Hepatic stellate cell (primary cell): ENCODE measurements at places on chromosomes 11 and 22.

- peak; percentile 49 for DNase-seq
These were observed 87.2 kb downstream of the RELT start for GRCh38 chr11:73463359-73463758.

DNA sequence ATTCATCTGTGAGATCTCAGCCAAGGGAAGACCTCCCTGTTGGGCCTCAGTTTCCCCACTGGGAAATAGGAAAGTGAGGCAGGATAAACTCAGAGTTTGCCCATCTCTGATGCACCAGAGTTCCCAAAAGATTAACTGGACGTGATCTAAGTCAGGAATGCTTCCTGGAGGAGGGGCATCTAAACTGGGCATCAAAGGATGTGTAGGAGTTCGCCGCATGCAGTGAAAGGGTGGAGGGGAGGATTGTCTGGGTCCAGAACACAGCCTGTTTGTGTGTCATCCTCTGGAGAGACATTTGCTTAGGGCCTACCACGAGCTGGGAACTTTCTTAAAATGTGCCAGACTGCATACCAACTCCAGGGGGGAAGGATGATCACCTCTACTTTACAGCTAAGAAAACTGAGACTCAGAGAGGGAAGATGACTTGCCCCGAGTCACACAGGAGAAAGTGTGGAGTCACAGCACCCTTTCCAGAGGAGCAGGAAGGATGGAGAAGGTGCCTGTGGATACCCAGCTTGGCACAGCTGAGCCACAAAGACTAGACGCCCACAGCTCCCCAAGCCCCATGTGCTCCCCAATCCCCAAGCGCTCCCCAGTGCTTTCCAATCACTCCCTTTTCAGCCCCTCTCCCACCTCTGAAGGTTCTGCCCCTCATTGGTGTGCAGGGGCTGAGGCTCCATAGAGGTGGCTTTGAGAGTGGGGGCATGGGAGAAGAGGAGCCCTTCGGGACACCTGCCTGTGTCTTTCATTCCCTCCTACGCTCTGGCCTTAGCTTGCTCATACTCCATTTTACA, 50.1 kb downstream of the MN1 start:
- DNase-seq = no peak

DNA sequence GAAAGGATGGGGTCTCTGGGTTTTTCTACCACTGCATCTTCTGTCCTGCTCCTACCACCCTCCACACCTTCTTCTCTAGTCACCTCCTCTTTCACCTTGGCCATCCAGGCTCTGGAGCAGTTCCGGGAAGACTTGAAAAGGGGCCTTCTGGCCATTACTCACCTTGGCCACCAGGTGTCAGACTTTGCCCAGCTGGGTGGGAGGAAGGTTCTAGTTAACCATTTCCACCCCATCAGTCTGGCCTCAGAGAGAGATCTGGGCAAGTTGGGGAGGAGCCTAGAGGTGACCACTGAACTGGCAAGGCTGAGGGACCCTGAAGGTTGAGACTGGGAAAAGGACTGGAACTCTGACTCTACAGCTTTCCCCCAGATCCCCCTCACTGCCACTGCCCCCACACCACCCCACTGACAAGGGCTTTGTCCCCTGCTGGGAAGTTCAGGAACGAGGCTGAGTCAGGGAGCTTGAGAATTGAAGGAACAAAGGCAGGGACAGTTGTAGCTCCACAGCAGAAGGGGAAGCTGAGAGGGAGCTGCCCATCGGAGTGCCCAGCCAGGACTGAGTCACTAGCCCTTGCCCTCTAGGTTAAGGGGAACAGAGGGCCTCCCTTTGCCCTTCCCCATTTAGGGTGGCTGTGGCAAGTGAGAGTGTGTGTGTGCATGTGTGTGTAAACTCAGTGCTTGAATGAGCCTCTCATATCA, 3.7 kb upstream of the POLD4 start:
- peak; percentile 85 for DNase-seq

- no peak for DNase-seq
These were observed 11.4 kb downstream of the PACS1 start for GRCh38 chr11:66081505-66081904.

GRCh38 chr22:42180349-42180842, 49.8 kb upstream of the CYP2D6 start:
- DNase-seq = no peak

- DNase-seq = no peak
These were observed 4.8 kb upstream of the SYT8 start for GRCh38 chr11:1830004-1830321.
